Spinal cord (tissue), 10 donors: ENCODE measurements at places on chromosomes 16 and 17. TPM values are rescaled to one million over a fixed set of nuclear protein-coding genes. Genes with fewer than 3 reads are reported as not detected.

- DNase-seq, result no peak
These were observed 66.5 kb downstream of the MGAT5B start for GRCh38 chr17:76934561-76935320.

GRCh38 chr17:77579131-77579530 lies 379.4 kb upstream of the TNRC6C start:
- DNase-seq, result no peak

DNA sequence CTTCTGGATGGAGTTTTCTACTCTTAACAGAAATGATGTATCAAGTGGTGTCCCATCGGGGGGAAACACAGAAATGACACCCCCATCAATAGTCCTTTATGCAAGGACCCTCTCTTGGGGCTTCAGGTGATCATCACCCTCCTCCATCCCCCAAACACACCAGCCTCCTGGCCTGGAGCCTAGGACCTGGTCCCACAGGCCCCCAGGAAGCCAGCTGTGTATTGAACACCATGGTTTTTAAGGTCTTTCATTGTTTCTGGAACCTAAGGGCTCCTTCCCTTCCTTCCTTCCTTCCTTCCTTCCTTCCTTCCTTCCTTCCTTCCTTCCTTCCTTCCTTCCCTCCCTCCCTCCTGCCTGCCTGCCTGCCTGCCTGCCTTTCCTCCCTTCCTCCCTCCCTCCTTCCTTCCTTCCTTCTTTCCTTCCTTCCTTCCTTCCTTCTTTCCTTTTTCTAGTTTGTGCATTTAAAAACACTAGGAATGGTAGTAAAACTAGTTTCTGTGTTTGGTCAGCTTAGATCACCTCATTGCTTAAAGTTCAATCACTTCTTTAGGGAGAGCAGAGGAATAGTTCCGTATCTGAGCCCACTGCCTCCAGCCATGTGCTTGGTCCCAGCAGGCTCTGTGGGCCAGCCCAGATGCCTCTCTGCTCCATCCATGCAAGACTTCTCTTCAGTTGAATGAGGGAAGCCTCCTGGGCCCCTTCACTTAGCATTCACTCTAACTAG lies 23.6 kb downstream of the ASIC2 start:
- no peak for DNase-seq

DNA sequence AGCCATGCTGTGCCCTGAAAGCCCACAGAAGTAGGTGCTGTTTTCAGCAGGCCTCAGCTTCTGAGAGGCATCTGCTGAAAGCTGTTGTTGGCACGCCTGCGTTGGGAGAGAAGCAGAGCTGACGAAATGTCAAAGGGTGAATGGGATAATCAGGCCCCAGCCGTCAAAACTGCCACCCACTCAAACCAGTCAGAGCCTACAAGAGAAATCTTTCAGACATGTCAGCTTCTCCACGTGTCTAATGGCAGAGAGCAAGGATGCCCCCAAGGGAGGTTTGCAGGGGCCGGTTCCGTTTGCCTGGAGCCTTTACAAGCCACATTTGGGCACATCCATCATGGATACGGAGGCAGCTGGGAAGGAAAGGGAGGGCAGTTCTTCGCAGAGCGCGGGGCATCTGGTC lies 568.2 kb upstream of the EEF2KMT start:
- DNase-seq, result peak; percentile 58

DNA sequence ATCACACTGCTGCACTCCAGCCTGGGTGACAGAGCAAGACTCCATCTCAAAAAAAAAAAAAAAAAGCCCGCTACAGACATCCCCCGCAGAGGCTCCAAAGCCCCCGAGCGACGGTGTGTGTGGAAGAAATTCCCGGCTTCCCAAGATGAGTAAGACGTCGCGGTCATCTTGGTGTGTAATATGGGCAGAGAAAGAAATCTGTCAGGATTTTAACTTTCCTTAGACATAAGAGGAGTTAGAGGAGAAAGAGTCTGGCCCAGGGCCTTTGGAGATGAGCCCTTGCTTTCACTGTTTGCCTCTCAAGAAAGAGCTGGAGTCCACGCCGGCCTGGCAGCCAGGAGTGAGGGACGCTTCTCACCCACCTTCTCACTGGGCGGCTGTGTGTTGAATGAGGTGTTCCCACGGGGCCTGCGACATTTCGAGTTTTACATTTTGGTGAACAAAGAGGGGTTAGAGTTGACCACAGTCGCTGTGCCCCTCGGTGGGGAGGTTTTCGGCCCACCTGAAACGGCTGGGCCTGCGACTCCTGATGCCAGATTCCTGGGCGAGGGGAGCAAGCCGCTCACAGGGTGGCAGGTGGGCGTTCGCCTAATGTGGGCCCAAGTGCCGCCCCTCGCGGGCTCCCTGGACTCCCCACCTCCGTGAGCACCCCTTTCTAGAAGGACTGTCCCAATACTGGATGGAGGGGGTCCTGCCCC lies 17.9 kb downstream of the C1QTNF1 start:
- DNase-seq, result no peak

DNA sequence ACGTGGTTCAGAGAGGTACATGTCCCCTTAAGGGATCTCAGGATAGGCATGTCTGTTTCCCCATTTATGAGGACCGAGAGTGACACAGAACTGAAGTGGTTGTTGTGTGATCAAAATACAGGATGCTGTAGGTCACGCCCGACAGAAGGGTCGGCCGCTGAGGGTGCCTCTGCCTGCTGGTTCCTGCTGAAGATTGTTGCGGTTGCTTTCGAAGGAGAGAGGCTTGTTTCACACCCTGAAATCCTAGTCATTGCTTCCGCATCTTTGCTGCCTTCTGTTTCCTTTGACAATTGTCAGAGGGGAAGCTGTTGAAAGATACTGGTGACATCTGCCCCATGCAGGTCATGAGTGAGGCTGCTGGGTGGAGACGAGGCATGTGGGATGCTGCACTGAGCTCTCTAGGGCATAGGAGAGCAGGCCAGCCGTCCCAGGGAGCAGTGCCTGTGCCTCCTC lies 3.8 kb upstream of the NAT9 start:
- no peak for DNase-seq

DNA sequence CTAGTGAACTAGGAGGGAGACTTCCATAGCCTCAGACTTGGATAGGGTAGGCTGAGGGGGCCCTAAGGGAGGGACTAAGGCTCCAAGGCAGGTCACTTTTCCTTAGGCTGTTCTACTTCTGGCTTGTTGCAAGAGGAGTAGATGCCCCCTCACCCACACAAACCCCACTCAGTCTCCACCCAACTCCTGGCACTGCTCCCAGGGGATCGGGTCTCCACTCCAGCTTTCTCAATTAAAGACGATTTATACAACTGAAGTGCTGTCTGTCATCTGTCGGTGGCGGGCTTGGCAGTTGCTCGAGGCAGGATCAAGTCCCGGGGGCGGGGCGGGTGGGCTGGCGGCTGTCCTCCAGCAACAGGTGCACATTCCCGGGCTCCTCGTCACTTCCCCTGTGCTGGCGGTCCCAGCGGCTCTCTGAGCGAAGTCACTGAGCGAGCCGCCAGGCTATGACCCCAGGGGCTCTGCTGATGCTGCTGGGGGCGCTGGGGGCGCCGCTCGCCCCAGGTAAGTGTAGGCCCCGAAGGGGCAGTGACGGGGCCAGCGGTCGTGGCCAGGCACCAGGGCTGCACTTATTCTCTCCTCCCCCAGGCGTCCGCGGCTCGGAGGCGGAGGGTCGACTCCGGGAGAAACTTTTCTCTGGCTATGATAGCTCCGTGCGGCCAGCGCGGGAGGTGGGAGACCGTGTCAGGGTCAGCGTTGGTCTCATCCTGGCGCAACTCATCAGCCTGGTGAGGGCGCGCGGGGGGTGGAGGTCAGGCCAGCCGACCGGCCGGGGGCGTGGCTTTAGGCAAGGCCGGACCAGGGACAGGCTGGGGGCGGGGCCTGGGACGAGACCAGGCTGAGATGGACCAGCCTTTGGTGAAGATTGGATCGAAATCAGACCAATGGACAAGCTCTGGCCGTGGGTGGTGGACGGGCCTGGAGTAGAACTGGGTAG lies at the start of gene CHRNB1:
Gene CHRNB1 (plus strand): TSS at position 380 of the 937 bp plus-strand sequence. CDS start 67 bp downstream, at position 447.
- peak; percentile 56 for DNase-seq

GRCh38 chr17:47279062-47279801 lies 25.6 kb downstream of the ITGB3 start:
- no peak for DNase-seq

GRCh38 chr17:48954300-48954755 lies 9.7 kb upstream of the SNF8 start:
- DNase-seq, result no peak

DNA sequence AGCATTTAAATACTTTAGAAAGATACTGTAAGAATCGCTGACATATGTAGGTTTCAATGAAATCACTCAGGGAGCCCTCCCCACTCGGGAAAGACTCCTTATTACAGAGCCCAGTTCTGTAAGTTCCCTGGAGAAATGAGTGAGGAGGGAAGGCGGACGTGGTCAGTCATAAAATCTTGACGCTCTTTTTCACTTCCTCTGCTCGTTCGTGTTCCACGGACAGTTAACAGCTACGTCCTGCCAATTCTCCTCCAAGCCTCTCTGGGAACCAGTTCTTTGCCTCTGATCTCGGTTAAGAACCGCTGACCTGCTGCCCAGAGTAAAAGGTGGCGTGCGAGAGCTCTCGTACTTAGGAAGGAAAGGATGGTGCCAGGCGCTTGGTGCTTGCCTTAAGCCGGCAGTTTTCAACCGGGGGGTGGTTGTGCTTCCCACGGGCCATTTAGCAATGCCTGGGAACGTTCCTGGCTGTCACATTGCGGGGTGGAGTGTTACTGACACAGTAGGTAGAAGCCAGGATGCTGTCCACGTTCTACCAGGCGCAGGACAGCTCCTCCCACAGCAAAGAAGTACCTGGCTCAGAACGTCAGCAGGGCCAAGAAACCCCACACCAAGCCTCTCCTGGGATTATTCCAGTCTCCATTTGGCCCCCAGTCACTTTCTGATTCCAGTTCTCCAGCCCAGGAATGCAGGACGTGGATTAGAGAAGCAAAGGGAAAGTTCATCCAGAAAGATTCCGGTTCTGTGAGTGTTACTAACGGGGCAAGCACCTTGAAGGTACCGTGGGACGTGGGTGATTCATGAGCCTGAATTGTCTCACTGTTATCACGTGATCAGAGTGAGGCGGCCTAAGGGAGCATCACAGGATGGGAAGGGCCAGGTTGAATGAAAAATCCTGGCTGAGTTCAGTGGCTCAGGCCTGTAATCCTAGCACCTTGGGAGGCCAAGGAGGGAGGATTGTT lies 87.7 kb downstream of the MRM3 start:
- no peak for DNase-seq

Gene TMEM98
- total RNA-seq, result 102 TPM

Gene TMEM235
- 1.2 TPM for total RNA-seq

Gene MT1F
- 4.5 TPM for total RNA-seq
